CD4-positive, alpha-beta T cell (primary cell): ENCODE measurements at places on chromosomes 1 and 21.

GRCh38 chr1:245099401-245099800, 55.4 kb upstream of the KIF26B start:
- DNase-seq: no peak

GRCh38 chr1:3509721-3510120, 55.3 kb downstream of the ARHGEF16 start:
- DNase-seq: no peak

DNA sequence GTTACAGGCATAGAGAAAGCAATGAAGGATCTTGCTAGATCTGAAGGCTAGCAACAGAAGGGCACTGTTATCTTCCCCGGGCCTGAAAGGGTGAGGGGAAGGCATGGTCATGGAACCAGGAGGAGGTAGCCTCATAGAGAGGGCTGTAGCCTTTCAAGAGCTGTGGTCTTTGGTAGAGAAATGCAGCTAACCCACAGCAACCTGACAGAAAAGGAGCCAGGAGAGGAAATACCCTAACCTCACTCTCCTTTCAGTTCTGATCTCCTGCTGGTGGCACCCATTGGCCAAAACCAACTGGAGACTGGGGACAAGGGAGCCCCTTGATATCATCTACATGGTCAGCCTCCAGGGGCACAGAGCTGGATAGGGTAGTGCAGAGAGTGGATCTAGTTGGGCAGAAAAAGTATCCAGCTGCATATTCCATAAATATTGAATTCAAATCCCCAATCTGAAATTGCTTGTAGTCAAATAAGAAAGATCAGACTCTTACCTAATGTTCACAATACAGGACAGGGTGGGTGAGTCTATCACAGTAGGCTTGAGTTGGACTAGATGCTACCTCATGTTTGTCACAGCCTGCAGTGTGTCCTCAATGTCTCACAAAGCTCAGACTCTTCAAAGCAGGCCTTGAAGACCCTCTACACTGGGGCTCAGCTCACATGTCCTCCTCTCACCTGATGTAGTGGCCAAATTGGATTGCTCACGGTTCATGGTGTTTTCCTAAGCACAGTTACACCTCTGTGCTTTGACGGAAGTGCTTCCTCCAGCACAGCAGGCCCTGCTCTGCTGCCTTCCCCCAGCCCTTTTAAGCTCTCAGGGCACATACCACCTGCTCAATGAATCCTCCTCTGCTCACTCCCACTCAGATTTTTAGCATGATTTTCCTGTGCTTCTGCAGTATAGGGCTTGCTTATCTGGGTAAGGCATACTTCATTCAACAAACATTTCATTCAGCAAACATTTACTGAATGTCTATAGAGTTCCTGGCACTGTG, 74.1 kb upstream of the JUN start:
- DNase-seq: peak; percentile 44

DNA sequence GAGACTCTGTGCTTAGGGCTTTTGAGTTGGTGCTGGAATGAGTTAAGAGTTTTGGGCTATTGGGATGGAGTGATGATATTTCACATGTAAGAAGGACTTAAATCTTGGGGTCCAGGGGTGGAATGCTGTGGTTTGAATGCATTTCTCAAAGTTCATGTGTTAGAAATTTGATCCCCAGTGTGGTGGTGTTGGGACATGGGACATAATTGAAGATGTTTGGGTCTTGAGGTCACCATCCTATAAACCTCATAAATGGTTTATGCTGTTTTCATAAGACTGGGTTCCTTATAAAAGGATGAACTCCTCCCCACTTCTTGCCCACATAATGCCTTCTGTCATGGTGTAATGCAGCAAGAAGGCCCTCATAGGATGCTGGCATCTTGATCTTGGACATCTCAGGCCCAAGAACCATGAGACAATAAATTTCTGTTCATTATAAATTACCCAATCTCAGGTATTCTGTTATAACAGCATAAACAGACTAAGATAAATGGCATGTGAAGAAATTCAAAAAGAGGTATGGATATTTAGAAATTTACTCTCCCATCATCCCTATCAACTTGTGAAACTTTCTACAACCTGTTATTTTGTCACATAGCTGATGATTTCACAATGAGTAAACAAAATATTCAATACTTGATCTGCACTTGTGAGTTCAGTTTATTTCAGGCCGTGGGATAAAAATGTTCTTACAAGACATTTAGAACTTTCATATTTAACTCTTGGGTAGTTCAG, 48.0 kb upstream of the NEK7 start:
- DNase-seq: no peak

- no peak for DNase-seq
These were observed 61.4 kb upstream of the TNFSF18 start for GRCh38 chr1:173112129-173112528.

GRCh38 chr1:166981589-166981988, 6.2 kb upstream of the ILDR2 start:
- no peak for DNase-seq

DNA sequence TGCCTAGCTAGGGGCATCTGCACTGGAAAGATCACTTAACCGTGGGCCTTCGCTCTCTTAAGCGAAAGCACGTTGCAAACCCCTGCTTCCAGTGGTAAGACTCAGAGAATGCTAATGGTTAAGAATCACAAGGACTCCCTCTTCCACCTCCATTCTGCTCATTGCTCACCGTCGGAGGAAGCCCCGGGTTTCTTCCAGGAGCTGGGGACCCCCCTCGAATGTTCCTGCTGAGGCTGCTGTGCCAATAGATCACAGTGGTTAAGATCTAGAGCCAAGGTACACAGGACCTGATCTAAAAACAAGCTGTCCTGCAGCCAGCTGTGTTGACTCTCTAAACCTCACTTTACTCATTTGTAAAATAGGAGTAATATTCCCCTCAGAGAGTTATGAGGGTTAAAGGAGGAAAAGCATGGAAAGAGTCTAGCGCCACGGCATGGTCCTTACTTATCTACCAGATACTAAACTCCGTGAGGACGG, 765 bp downstream of the VAMP3 start:
- no peak for DNase-seq

GRCh38 chr21:24955275-24955961, 651.9 kb downstream of the MRPL39 start:
- DNase-seq: no peak

GRCh38 chr1:207172885-207173284, 68.9 kb downstream of the C4BPA start:
- DNase-seq: no peak

GRCh38 chr1:19346026-19346425, 33.9 kb downstream of the SLC66A1 start:
- DNase-seq: no peak

- no peak for DNase-seq
These were observed 248.8 kb upstream of the ADGRL2 start for GRCh38 chr1:81551946-81552345.

DNA sequence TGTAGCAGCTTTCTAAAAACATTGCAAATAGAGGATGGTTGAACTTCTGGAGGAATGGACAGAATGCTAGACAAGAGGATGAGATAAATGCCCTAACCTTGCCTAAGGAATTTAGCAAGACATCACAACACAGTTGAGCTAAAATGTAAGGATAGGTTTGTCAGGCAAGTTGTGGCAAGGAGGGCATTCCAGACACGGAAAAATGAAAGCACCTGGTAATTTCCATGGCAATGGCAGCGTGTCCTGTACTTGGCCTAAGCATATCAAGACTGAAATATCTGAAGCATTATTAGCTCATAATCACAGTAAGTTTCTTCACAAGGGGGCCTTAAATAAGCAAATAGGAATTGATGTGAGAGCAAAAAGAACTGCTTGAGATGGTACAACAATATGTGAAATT, 105.1 kb upstream of the USP25 start:
- no peak for DNase-seq

- DNase-seq: no peak
These were observed 717.3 kb downstream of the MRPL39 start for GRCh38 chr21:24890021-24890420.

DNA sequence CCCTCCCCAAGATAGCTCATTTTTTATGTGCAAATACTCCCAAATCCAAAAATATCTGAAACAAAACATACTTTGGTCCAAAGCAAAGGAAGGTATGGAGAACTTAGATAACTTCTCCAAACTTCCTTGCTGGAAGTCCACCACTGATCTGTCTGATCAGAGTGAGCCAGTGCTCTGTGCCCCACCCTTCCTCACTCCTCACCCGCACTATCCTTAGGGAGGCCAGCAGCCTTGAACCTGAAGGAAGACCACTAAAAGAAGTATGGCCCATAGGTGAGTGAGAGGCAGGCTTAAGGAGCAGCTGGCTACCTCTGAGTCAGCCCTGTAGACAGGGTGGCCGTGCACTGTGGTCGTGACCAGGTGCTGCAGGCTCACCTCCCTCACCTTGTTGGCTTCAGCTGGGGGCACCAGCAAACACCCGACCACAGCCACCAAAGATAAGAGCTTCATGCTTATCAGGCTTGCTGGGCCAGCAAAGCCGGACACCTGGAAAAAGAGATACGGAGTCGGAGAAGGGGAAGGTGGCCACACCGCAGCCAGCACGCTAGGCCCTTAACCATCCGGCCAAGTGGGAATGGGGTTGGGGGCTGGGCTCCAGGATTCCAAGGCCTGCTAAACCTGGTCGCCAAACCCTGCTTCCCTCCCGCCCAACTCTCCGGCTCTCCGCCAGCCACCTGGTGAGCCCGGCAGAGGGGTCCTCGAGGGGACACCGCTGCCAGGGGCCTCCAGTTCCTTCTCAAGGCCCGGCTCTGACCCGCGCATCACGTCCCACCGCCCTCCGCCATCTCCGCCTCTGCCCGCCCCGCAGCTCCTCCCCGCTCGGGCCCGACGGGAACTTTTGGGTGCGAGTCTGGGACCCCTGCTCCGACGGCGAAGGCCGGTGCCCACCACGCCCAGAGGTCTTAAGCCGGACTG, 543 bp downstream of the TMEM9 start:
- no peak for DNase-seq

- no peak for DNase-seq
These were observed 149.3 kb downstream of the ZC3H11B start for GRCh38 chr1:219463636-219464035.

DNA sequence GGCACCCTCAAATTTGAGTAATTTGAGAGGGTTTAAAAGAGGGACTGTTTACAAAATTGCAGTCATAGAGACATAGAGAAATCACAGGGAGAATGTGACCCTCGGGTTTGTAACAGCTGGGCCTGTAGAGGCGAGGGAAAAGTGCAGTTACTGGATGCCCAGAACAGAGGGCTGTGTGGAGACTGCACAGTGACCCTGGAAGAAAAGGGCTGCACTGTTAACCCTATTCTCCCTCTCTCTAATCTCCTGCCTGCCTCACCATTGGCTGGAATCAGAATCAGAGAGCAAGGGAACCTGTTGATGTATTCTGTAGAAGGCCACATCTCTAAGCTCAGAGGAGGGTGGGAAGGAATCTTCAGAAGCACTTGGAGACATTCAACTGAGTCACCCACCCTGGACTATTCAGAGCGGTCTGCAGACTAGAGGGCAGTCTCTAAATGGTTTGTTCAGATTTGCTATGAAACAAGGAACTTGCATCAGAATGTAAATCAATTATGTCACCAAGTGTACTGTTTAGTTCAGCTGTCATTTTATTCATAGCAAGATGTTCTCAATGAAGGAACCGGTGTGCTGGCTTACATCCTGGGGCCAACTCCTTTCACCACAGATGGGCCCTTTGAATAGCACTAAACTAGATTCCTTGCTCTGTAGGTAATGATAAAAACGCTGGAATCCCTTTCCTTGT, 132.2 kb upstream of the HOOK1 start:
- DNase-seq: no peak

DNA sequence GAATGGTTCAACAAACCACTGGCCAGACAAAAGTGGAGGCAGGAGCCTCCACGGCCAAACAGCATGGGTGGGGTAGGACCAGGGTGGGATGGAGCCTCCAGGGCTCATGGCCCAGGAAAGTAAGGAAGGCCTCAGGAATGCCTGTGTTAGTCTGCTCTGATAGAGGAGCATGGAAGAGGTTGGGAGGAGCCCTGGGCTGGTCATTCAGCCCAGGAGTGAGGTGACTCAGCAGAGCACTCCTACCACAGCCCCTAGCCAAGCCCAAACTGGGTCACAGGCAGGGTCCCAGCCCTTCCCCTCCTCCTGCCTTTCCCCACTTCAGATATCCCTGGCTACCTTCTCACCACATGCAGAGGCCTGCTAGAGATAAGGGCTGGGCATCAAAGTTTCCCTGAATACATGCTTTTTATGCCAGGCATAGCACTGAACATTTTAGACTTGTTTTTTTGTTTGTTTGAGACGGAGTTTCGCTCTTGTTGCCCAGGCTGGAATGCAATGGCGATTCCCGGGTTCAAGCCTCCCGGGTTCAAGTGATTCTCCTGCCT, 3.1 kb upstream of the SHISA4 start:
- no peak for DNase-seq

- no peak for DNase-seq
These were observed 48.8 kb downstream of the ZFYVE9 start for GRCh38 chr1:52190500-52191252.

- no peak for DNase-seq
These were observed 54.2 kb upstream of the RGS7 start for GRCh38 chr1:241411056-241411775.

GRCh38 chr21:28464095-28464494, 528.6 kb downstream of the LTN1 start:
- DNase-seq: no peak

DNA sequence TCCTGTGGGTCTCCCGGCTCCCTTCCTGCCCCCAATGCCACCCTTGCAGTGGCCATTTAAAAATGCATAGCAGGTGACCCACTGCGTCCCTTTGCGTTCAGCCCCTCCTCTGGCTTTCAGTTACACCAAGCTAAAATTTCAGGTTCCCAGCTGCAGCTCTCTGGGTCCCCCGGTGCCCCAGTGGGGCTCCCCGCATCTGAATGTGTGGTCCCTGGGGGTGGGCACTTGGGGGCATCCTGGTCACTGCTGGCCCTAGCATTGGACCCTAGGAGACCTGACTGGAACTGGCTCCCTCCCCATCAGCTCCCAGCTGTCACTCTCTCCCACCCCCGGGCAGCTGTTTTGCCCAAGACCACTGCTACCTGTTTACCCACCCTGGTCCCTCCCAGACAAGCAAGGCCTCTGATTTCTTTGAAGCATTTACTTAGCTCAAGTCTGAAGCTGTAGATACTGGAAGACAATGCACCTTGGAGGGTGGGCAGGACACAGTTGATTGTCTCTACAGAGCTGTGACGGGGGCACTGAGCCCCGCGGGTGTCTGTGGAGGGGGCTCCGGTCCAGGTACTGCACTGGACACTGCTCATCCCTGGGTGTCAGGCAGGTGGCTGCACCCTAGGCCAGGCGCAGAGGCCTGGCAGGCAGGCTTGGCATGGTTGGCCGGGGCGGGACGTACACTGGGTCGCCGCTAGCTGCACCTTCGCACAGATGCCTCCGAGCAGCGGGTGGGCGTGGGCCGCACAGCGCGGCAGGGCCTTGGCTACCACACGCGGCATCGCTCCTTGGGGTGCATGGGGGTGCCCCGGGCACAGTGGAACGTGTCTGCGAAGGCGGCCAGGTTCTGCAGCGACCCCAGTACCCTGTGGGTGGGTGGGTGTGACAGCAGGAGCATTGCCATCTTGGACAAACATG, 3.9 kb downstream of the PRXL2B start:
- no peak for DNase-seq

GRCh38 chr1:22557341-22557950, 5.8 kb upstream of the EPHA8 start:
- DNase-seq: no peak

DNA sequence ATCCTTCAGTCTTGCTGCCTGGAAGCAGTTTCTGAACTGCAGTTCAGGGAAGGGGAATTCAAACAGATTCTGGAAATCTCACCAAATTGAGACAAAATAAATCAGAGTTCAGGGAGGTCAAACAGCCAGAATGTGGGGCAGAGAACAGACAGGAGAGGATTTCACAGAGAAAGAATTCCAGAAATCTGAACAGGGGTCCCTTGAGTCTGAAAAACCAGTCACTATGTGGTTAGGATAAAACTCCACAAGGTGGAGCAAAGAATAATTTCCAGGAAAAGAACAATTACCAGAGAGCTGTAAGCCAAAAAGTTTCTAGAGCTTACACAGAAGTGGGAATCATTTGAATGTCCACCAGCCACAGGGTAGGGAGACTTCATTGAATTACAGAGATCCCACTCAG, 84.7 kb downstream of the URB2 start:
- no peak for DNase-seq
